ENCODE measurements at places on chromosomes 7 and 10. TPM values are rescaled to one million over a fixed set of nuclear protein-coding genes. Genes with fewer than 3 reads are reported as not detected.

DNA sequence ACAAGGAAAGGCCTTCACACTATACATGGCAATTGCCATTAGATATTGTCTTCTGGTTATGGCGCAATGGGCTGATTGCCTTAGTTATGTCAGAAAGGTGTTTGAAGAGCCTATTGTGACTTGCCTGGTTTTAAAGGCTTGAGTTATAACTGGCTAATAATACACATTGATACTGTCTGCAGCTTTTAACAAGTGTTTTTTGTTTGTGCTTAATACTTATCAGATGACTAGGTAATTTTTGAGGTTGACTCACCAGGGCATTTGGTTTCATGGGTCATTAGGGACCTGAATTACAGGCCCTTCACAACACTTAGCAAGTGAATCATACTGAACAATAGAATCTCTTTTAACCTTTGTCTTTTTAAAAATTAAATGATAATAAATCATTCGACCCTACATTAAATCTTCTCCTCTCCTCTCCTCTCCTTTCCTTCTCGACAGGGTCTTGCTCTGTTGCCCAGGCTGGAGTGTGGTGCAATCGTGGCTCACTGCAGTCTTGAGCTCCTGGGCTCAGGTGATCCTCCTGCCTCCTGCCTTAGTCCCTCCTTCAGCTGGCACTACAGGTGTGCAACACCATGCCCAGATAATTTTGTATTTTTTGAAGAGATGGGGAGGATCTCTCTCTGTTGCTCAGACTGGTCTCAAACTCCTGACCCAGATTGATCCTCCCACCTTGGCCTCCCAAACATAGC lies 196.3 kb downstream of the JCAD start:
- peak; percentile 80 for DNase-seq

GRCh38 chr10:99544322-99544721 lies 11.6 kb downstream of the NKX2-3 start:
- DNase-seq, result no peak

GRCh38 chr10:114157912-114158311 lies 16.1 kb downstream of the CCDC186 start:
- DNase-seq, result no peak

- peak; percentile 13 for DNase-seq
These were observed 19.1 kb upstream of the KLF6 start for GRCh38 chr10:3803927-3804741.

Gene CRYGN
- total RNA-seq, result not detected

Gene NODAL
- total RNA-seq, result not detected

Gene KLLN
- total RNA-seq, result 0.56 TPM

Gene INMT
- total RNA-seq, result 1.7 TPM

Gene VSTM2A
- total RNA-seq, result not detected

DNA sequence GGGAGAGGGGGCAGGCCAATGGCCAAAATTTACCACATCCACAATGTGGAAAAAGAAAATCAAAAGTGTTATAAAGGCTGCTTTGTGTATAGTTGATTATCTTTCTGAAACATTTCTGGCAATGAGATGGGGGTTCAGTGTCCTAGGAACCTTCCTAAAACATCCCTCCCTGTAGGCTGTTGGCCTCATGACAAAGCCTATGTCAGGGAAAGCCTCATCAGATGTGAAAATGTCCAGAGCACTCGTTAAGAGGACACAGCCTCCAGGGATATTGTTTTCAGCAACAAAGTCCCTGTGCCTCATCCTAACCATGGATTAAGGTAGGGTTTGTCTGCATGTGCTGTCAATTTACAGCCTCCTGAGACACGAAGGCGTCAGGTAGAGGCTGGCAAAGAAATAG lies 17.0 kb downstream of the SUN3 start:
- no peak for DNase-seq

GRCh38 chr10:82757901-82758300 lies 882.9 kb downstream of the NRG3 start:
- DNase-seq, result no peak

Gene ATP6V0A4
- 0.18 TPM for total RNA-seq

GRCh38 chr7:73560109-73560835 lies 2.8 kb upstream of the BCL7B start:
- peak; percentile 91 for DNase-seq

DNA sequence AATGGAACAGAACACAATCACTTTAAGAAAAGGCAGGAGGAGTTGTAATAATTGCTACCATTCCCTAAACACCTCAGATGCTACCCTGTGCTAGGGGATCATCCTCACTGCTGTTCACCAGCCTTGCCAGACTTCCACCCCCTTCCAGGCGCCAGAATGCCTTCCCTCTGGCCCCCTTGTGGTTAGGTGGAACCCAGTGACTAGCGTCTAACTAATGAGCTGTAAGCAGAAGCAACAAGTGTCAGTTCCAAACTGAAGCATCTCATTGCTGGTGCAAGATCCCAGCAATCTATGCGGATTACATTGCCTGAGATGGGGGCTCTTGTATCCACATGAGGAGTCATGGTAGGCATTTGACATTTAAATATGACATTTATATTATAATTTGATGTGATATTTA lies 86.6 kb downstream of the FRMD4A start:
- DNase-seq, result peak; percentile 7

Gene STEAP4
- not detected for total RNA-seq

Gene AKR1D1
- not detected for total RNA-seq

DNA sequence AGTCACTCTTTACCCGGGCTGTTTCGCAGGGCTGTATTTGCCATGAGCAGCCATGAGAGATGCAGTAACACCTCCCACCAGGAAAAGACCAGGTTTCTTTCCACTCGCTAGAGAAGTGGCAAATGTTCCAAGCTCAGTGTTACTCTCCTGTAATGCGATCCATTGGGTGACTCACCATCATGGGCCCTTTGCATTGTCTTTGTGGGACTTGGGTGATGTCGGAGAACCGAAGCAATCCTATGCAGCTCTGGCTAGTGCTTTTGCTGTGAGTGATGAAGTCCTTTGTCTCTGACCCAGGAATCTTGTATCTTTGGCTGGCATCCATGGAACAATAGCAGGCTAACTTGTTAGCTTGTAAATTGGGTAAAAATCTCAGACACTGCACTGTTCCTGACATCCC lies 40.0 kb downstream of the GHRHR start:
- DNase-seq, result no peak

Gene CPA2
- not detected for total RNA-seq

All from IMR-90 (cell line).